ENCODE measurements at places on chromosomes 4 and X. TPM values are rescaled to one million over a fixed set of nuclear protein-coding genes. Genes with fewer than 3 reads are reported as not detected.

DNA sequence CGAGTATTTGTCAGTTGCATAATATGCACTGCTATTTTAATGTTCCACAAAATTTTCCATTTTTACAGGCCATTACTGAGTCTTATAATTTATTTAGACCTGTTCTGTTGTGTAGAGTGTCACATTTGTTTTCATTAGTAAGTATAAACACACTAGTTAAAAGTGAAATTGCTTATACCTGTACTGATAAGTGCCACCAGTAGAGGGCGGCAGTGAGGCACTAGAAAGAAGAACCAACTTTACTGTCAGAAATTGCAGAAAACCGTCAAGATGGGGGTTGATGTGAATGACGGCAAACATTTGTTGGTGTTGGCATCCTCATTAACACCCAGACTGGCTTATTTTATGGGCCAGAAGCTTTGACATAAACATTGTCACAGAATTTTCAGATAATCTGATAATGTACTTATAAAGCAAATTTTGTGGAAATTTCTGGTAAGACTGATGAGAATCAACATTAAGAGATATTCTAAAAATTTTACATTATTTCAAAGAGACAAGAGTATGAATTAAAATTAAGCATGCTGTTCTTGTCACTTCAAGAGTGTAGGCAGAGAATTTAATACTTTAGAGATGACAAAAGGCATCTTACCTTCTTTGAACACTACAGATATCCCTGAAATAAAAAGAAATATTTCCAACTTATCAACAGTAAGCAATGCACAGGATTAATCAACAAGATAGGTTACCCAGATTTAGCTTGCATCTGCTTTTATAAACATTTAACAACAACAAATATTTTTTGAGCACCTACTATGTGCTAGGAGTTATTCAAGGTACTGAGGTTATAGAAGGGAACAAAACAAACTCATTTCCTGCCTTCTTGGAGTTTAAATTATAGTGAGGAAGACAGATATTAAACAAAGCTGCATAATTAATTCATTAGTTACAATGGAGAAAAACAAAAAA is 24.9 kb downstream of the ALPK1 start:
- peak; percentile 79 for DNase-seq

- DNase-seq = no peak
Observed at GRCh38 chr4:85492336-85492735, 17.4 kb downstream of the ARHGAP24 start.

- DNase-seq = no peak
Observed at GRCh38 chrX:139642241-139642927, 65.6 kb downstream of the MCF2 start.

GRCh38 chr4:95462921-95463320 is 85.9 kb downstream of the UNC5C start:
- DNase-seq = no peak

- no peak for DNase-seq
Observed at GRCh38 chr4:22991576-22991975, 298.8 kb downstream of the GBA3 start.

DNA sequence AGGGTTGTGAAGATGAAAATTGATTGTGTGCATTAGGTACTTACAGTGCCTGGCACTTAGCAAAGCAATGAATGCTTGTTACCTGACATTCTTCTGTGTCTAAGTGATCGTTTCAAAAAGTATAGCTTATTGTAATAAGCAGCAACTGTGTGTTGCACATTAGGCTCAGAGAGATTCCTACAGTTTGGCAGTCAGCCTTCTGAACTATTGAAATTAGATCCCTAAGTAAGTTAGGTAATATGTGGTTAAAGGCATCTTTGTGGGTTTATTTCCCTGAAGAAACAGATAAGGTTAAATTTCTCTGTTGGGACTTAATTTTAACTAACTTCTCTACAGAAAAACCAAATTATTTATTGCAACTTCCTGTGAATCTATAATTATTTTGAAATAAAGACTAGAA is 93.4 kb downstream of the REPS2 start:
- DNase-seq = no peak

DNA sequence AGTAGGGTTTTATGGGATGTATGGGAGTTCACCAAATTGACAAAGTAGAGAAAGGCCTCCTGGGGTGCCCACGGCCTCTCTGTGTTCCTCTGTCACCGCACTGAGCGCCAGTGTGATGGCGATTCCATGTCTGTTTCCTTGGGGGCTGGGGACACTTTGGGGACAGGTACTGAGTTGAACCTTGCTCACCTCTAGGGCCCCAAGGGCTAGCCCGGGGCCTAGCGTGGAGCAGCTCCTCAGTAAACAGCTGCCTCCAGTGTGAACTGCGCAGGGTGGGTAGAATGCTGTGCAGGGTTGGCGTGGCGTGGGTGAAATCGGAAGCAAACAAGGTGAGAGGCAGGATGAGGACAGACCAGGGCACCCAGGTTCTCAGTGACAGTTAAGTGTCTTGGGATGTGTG is 97.8 kb downstream of the PPP2R2C start:
- no peak for DNase-seq

- DNase-seq = no peak
Observed at GRCh38 chrX:123138473-123138872, 45.6 kb upstream of the GRIA3 start.

- DNase-seq = no peak
Observed at GRCh38 chrX:83593634-83594294, 85.7 kb downstream of the POU3F4 start.

DNA sequence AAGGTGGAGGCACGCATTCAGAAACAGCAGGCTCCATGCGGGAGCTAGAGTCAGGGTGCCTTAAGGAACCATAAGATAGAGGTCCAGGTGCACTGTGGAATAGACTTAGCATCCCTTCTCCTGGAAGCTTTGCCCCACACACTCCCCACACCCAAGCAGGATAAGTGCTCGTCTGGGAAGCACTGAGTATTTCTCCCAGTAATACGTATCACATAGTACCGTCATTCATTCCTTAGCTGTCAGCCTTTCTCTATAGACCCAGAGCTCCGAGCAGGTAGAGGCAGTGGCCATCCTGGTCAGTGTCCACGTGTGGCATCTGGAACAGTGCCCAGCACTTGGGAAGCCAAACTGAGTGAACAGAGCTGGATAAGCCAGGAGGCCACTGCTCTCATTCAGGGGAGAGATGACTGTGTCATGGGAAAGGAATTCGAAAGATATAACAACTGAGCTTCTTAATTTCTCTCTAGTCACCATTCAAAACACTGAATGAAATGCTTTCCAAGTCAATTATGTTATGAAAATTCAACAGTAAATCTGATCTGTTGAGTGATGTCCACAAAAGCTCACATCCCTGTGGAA is 9.9 kb downstream of the APBB2 start:
- no peak for DNase-seq

DNA sequence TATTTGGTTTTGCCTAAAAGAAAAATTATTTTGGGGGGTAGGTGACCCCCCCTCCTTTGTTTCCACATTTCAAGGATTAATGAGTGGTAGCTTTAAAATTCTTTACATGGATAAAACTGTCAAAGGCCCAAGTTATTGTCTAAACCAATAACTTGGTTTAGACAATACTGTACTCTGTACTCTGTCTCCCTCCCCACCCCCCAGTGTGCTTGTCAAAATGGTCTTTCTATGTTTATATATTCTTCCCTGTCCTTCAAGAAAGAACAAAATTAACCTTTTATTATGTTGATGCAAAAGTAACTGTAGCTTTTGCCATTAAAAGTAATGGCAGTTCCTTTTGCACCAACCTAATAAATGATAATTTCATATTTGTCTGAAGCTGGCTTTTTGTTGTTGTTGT is 9.5 kb upstream of the RGN start:
- DNase-seq = no peak

ADAMTS3 gene
- 2.3 TPM for total RNA-seq

DNA sequence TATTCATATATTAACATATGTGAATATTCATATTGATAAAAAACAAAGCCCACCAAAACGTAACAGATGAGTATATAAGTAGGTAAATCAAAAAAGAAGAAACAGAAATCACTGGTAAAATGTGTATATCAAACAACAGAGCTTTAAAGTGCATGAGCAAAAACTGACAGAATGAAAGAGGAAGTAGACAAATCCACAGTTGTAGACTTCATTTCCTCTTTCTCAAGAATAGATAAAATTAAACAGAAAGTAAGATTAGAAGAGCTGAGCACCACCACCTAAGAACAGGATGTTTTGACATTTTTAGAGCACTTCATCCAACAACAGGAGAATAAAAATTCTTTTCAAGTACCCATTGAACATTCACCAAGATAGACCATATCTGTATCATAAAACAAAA is 64.6 kb downstream of the CNKSR2 start:
- no peak for DNase-seq

CPZ gene
- 7.0 TPM for total RNA-seq

DNA sequence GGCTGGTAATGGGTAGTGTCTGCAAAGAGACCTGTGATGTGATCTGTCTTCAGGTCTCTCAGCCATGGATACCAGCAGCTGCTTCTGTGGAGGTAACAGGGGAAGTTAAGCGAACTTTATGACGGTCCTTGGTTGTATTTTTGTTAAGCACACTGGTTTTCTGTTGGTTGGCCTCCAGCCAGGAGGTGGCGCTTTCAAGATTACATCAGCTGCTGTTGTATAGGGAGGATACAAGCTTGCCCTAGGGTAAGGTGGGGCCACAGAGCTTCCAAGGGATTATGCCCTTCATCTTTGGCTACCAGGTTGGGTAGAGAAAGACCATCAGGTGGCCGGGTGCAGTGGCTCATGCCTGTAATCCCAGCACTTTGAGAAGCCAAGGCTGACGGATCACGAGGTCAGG is 834.2 kb upstream of the GALNTL6 start:
- no peak for DNase-seq

TRIM61 gene
- total RNA-seq = 0.62 TPM

GRCh38 chr4:123168812-123169211 is 227.8 kb upstream of the SPRY1 start:
- no peak for DNase-seq

DNA sequence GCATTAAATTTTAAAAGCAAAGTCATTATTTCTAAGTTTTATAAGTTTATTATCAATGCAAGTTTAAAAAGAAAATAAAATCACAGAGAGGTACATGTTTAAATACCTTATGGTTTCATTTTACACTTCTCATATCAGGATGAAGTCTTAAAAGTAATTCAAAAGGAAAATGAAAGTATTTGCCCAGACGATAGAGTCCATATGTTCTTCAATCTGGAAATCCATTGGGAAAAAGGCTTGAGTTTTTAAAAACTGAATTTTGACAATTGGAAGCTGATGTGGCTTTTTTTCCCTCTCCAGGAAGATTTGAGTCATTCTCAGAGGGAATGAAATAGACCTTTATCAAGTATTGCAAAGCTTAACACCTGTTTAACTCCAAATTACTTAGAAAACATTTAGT is 37.1 kb downstream of the MAB21L2 start:
- DNase-seq = no peak

ARX gene
- not detected for total RNA-seq

DNA sequence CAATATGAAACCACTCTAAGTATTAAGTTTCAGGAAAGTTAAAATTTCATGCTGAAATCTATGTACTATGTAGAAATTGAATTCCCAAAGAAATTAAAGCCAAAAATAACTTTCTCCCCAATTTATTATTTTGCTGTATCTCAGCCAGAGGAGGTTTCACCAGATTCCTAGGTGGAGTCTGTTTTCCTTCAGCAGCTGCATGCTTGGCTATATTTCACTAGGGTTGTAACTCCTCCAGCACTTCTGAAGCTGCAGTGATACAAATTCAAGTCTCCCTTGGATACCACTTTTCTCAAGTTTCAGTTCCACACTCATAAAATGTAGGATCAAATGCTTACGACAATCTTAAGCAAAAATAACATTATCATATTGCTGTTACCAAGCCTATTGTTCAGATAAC is 41.2 kb upstream of the ZC4H2 start:
- DNase-seq = no peak

TBC1D9 gene
- total RNA-seq = 27.2 TPM

DNA sequence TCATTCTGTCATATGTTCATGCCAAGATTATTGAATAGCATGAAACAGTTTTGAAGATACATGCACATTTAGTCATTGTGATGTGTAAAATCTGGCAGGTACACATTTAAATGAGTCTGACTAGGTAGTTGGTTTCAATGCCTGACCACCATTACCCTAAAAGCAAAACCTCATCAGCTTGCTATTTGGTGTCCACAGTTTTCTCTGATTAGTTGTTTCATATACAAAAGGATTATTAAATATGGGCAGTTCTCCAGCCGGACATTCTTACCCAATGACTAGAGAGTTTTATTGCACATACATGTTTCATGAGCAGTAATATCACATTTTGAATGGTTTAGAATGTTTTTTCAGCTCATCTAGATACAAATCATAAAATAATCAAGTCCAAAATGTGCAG is 23.7 kb downstream of the DCHS2 start:
- DNase-seq = no peak
